ENCODE measurements at places on chromosomes 2 and 18.

- DNase-seq: no peak
Measured at GRCh38 chr2:149725234-149725633, 137.7 kb upstream of the MMADHC start.

DNA sequence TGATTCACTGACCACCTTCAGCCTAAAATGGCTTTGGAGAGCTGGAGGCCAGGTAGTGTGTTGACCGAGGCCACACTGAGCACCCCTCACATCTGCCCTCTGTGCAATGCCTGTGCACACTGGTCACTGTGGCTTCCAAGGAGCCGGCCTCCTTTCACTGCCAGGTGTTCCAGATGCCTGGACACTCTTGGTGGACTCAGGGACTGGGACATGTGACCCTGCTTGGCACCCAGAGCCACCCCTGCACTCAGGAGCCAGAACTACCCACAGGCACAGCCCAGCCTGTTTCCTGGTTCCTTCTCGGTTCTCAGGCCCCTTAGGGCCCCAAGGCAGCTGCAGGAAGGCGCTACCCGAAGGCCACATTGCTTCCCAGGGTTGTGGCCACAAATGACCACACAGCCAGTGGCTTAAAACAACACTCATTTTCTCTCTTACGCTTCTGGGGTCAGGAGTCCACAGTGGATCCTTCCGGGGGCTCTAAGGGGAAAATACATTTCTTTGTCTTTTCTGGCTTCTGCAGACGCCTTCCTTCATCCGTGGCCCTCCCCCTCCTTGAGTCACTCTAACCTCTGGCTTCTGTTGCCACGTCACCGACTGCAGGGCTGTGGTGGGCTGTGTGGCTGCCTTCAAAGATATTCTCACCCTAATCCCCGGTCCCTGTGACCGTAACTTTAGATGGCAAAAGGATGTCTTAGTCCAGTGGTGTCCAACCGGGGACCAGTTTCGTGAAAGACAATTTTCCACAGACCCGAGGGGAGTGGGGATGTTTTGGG lies 78.6 kb downstream of the ASB1 start:
- no peak for DNase-seq

DNA sequence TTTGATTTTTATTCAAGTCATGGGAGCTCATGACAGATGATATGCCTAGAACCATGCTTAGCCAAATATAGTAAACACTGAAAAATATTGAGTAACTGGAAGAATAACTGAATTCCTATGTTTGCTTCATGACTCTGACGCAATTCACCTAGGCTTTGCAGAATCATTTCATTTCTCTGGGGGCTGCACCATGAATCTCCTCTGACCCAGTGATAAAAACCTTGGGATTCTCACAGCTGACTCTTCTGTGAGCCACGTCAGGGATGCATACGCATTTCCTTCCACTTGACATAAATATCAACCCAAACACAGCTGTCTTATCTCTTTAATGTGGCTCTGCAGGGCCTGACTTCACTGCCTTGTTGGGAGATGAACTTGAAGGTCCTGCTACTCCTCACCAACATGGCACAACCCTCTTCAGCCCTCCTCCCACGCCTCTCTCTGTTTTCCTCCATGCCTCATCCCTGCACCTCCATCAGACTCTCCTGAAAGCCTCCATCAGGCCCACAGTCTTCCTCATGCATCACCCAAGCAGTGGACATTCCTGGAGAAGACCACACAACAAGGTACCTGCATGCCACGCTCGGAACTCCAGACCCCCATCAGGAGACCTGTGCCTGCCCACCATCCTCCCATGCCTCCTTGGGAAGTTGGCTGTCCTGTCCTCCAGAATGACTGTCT lies 29.8 kb downstream of the COL6A3 start:
- no peak for DNase-seq

DNA sequence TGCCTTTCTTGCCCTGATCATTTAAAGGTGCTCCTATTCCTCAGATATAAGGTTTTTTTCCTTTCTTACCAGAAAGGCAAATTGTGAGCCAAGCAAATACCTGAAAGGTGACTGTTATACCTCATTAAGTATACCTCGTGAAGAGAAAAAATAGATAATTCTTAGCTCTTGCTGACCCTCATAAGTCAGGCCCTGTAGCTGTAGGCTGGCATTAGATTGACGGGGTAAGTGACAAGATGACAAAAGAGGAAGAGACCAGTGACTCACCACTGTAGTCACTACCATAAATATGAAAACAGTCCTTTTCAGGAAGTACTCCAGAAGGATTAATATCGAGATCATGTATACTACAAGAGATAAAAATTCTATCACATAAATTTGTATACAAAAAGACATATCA lies 104.6 kb downstream of the PTPN4 start:
- no peak for DNase-seq

DNA sequence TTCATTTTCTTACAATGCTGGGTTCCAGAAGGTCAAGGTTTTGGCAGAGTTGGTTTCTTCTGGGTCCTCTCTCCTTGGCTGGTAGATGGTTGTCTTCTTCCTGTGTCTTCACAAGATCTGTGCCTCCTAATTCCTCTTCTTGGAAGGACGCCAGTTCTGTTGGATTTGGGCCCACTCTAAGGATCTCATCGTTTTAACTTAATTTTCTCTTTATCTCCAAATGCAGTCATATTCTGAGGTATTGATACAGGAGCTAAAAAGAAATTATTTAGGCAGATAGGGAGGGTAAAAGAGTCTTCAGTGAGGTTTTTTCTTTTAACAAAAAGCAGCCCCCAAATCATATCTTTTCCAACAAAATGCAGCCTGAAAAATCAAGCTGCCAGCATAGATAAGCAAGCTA lies 998.4 kb downstream of the SOCS6 start:
- no peak for DNase-seq

DNA sequence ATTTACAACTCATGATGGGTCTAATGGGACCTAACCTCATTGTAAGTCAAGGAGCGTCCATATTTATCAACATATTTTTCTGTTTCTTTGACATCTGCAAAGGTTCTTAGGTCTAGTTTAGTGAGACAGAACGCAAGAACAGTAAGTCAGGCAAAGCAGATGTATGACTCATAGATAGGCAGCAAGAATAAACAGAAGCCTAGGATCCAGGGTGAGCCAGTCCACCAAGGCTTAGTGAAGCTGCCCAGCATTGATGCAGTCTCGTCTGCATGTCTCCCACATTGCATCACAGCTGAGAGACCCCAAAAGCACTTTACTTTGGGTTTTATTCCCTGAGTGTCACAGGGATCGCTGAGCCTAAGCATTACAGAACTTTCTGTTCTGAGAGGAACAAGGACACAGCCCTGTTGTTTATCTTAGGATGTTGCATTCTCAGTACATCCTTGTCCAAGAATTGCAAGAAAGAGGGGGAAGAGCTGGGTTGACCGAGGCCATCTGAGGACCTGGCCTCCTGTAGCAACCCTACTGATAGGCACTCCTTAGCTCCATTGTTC lies 29.6 kb upstream of the TMEM177 start:
- no peak for DNase-seq
